Fibroblast of the aortic adventitia (primary cell): ENCODE measurements at places on chromosomes 16 and 17. TPM values are rescaled to one million over a fixed set of nuclear protein-coding genes. Genes with fewer than 3 reads are reported as not detected.

The PYY gene
- not detected in 2 replicates for total RNA-seq

The MYCBPAP gene
- total RNA-seq = 0.99 and 1.7 TPM in 2 replicates

The FOXF1 gene
- 1.6 and 3.0 TPM in 2 replicates for total RNA-seq

The LRRC46 gene
- total RNA-seq = 0.16 TPM in 1 of 2 replicates, not detected in the other

DNA sequence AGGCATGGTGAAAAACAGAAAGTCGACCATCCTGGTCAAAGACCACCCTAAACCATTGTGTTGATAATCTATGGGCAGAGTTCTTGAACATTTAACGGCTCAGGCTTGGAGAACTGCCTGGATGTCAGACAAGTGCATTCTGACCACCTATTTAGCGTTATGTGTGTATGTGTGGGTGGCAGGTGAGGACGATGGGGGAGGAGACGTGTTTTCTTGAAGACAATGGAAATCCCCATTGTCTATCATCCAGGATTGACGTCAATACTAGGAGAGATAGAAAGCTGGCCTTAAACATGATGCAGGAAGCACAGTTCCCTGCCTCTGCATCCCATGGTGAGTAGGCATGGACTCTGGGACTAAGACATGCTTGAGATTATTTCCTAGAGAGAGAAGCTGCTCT is 157.4 kb upstream of the MAF start:
- no peak for DNase-seq

DNA sequence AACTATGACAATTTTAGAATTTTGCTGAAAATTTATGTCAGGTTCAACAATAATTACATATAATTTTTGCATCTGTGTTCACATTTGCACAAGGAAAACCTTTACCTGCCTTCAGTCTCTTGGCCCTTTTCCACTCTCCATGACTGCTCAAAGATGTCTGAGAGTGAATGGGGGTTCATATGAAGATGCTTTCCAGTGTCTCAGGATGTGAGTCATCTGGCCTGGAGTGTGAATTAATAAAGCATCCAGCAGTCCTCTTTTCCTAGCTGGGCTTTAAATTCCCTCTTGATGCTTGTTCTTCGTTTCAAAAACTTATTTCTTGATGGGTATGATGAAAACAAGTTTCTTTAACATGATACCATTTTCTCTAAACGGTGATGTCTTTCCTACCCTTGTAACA is 99.9 kb downstream of the CDK5R1 start:
- no peak for DNase-seq
